ENCODE measurements at places on chromosomes 3 and 15.

GRCh38 chr3:168048414-168049330 is 47.1 kb downstream of the GOLIM4 start:
- DNase-seq: no peak

DNA sequence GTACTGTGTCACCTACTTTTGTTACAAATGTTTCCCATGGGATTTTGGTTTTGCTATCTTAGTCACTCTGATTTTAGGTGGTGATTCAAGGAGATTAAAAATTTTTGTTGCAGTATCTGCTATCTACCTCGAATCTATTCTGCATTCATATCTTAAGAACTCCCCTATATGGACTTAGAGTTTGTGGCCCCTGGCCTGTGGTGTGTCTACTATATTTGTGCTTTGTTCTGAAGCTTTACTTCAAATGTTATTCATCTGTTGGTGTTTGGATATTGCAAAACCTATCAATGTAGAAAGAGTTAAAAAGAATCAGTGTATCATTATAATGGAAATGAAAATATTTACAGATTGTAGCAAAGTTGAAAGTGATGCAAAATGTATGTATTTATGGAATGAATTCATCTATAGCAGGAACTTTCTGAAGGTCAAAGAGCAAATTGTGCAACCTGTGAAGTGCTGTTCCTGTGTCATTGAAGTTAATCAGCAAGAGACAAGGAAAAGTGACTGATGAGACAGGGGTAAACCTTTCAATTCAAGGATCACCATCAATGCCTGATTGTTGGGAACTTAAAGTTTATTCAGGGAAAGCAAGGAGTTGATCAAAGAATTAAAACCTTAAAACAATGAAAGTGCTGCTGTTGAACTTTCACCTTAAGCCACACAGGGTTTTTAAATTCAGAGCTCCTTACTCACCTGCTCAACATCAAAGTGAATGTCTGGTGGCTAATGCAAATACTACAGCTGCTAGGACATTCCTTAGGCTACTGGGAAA is 71.0 kb downstream of the SLMAP start:
- no peak for DNase-seq

DNA sequence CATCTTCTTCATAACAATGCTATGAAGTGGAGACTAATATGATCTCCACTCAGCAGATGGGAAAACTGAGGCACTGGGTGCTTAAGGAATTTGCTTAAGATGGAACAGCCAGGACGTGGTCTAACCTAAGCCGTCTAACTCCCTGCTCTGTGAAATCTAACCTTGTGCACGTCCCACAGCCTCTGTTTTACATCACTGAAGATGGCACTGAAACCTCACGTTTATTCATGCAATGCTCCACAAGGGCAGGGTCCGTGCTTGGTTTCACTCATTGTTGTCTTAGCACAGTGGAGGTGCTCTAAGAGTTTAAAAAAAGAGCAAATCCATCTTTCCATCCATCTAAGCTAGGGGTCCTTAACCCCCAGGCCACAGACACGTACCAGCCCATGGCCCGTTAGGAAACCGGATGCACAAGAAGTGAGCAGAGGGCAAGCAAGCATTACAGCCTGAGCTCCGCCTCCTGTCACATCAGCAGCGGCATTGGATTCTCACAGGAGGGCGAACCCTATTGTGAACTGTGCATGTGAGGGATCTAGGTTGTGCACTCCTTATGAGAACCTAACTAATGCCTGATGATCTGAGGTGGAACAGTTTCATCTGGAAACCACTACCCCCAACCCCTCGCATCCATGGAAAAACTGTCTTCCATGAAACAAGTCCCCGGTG is 118.0 kb downstream of the FOXP1 start:
- no peak for DNase-seq

DNA sequence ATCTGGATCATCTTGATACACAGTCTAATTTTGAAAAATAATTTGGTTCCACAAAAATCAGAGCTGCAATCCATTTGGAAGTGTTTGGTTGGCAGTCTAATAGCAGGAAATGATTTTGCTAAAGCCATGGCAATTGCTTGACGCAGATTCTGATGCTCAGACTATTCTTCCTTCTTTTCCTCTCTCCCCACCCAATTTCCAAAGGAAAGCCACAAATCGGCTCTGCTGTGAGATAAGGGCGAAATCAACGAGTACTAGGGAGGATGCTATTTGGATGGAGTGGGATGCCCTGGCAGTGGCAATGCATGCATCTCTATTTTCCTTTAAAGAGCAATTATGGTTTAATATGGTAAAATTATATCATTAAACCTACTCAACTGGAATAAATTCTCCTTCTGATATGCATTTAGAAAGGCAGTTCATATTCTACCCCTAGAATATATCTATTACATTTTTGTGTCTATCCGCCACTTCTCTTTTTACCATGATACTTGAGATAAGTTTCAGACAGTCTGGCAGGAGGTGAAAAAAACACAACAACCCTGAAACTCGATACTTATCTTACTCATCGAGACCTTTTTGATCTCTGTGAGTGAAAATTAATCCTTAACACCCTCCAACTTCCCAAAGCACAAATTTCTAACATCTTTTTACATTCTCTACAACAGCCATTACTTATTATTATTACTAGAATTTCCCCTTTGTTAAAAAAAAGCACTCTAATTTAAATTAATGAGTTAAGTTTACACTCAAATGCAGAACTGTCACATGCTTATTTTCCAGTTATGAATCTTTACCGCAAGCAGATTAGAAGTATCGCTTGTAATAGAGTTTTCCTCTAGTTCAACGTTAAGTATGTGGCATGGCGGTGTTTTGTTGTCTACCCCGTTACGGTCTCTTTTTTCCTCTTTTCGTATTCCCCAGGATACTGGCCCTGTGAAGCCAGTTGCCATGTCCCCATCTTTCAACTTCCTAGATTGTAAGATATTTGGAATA is 433.3 kb downstream of the FOXP1 start:
- no peak for DNase-seq

GRCh38 chr15:44519537-44519936 is 17.4 kb upstream of the EIF3J start:
- DNase-seq: no peak

- no peak for DNase-seq
These were observed 481.7 kb downstream of the GBE1 start for GRCh38 chr3:81279481-81280379.

DNA sequence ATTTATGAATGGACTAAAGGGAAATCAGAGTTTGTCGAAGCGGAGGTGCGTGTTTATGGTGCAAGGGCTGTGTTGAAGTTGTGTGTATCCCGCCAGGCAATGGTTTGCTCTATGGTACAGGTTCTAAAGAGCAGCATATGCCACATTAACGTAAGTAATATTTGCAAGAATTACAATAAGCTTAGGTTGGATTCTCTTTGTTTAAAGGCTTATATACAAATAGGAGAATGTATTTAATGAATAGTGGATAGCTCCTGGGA is 800 bp downstream of the EPHA3 start:
- DNase-seq: no peak

DNA sequence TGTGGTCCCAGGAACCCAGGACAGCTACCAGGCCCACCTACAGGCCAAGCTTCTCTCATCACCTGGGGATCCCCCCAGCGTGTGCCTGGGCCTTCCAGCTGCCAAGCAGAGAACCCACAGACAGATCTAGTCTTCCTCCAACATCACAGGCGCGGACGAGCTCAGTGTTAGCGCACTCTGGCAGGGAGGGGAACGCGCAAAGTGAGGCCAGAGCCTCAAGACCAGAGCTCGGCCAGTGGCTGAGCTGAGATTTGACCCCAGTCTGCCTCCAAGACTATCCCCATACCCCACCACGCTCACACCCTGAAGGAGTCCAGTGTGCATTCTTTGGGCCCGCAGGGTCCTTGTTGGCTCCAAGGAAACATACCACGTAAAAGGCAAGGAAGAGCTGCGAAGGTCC is 5.1 kb downstream of the MFGE8 start:
- no peak for DNase-seq

DNA sequence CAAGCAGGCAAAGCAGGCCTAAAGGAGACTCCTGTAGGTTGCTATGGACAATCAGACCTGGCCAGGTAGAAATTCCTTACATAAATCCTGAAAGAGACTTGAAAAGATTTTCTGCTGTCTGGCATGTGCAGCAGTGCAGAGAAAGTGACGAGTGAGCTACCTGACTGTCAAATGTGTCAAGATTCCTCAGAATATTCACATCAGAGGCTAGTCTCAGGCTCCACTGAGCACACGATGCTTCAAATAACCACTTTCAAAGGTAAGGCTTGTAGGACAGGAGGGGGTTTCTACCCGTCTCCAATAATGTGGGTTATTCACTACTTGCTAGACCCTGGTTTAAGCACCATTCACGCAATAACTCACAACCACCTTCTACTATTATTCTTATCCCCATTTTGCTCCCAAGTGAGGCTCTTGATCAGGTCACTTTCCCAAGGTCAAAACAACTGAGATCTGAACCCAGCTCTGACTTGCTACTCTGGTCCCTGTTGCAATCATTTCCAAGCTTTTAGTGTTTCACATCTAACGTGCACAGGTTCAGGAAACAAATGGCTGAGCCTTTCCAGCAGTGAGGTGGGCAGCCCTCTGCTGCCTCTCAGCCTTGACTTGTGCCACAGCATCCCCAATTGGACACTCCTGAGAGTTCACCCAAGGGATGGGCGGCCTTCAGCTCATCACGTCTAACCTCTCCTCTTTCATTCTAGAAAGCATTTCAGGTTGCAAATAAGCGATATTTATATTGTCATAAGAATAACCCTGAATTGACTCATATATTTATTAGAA is 329.9 kb upstream of the WNT5A start:
- DNase-seq: no peak

Measured in erythroblast (primary cell).